Stimulated activated CD4-positive, alpha-beta T cell treated with anti-CD3 and anti-CD28 coated beads, TNF-alpha, amount 100 ng/mL, for 1 hour (primary cell): ENCODE measurements at places on chromosomes 13 and 19.

- no peak for DNase-seq
Measured at GRCh38 chr13:37700887-37701286, 102.3 kb upstream of the POSTN start.

- DNase-seq, result no peak
Measured at GRCh38 chr19:17829855-17830566, 8.7 kb upstream of the INSL3 start.

- no peak for DNase-seq
Measured at GRCh38 chr19:55165952-55166529, 372 bp downstream of the DNAAF3 start.

GRCh38 chr13:94129490-94129894 is 350.0 kb downstream of the DCT start:
- no peak for DNase-seq

- DNase-seq, result no peak
Measured at GRCh38 chr13:44932850-44933251, 56.4 kb downstream of the NUFIP1 start.

GRCh38 chr13:112655913-112656312 is 33.9 kb upstream of the ATP11A start:
- no peak for DNase-seq

DNA sequence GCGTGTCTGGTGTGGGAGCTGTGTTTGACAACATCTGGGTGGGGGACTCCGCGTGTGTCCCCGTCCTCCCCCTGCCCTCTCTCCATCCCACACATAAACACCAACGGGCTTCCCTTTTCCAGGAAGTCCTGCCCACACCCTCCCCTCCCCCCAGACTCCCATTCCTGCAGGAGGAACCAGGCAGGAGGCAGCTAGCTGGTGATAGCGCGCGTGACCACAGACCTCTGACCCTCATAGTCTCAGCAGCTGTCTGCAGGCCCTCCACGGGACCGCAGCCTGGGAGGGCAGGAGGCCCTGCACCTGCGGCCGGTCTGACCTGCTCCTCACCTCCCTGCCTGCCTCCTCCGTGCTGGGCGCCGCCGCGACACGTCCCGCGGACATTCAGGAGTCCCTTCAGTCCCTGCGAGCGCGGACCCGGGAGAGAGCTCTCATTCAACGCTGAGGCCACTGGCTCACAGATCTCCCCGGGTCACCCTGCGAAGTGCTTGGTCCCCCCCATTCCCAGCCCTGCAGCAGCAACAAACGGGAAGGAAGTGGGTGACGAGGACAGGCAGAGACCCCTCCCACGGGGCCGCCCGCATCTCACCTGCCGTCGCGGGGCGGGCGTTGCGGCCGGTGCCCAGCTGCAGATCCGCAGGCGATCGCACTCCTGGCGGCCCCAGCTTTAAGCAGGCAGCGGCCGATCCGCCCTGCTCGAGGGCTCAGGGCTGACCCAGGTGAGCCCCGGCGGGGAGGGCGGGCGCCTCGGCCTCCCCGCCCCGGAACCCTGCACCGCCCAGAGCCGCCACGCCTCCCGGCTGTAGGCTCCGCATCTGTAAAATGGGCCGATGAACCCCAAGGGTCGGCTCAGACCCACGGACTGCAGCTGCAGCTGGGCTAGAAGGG is 1.1 kb upstream of the ACP5 start:
- no peak for DNase-seq

- DNase-seq, result no peak
Measured at GRCh38 chr19:36423925-36424324, 5.5 kb upstream of the ZFP82 start.

DNA sequence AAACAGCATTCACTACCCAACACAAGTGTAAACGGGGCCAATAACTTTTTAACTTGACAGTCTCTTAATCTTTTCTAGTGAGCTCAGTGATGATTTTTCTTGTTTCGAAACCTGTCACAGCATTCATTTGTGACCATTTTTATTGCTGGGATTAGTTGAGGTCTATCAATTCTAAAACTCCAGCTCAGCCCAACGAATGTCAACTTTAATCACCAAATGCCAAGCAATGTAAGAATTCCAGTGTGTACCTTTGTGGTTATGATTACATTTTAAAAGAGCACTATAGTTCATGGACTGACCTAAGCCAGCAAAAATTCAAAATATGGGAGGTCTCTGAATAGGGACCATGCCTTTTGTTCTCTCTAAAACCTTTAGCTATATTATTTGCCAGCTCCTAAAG is 694.3 kb upstream of the SGCG start:
- no peak for DNase-seq

DNA sequence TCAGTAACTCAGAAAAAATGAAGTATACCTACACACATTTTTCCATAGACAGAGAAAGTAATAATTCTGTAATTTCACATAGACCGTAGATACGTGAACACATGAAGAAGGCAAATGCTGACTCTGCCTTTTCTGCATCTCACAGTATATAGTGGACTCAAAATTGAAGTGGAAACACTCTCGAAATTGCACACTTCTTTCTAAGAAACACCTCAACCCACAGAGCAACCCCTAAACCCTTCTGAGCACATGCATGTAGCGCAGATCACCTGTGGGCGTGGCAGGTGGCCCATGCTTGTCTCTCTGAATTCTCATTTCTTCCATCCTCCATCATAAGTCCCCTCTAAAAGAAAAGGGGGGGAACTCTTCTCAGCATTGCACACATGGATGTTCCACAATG is 34.7 kb downstream of the COL4A1 start:
- no peak for DNase-seq

- no peak for DNase-seq
Measured at GRCh38 chr13:59681636-59682311, 482.0 kb downstream of the DIAPH3 start.

DNA sequence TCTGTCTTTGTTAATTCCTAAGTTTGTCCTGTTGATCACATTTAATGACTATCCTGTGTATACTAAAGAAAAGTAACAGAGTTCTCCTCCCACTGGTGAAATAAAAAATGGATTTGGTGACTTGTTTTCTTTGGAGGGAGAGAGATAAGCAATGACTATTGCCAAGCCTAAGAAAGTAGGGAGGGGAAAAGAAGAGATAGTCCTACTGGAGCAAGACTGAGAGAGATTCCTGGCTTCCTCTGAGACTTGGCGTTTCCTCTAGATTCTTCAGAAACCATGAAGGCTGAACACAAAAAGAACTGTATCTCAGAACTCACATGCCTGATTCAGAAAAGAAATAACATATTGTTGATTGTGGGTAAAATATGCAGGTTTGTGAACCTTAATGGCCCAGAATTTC is 406.5 kb downstream of the FOXO1 start:
- DNase-seq, result no peak

DNA sequence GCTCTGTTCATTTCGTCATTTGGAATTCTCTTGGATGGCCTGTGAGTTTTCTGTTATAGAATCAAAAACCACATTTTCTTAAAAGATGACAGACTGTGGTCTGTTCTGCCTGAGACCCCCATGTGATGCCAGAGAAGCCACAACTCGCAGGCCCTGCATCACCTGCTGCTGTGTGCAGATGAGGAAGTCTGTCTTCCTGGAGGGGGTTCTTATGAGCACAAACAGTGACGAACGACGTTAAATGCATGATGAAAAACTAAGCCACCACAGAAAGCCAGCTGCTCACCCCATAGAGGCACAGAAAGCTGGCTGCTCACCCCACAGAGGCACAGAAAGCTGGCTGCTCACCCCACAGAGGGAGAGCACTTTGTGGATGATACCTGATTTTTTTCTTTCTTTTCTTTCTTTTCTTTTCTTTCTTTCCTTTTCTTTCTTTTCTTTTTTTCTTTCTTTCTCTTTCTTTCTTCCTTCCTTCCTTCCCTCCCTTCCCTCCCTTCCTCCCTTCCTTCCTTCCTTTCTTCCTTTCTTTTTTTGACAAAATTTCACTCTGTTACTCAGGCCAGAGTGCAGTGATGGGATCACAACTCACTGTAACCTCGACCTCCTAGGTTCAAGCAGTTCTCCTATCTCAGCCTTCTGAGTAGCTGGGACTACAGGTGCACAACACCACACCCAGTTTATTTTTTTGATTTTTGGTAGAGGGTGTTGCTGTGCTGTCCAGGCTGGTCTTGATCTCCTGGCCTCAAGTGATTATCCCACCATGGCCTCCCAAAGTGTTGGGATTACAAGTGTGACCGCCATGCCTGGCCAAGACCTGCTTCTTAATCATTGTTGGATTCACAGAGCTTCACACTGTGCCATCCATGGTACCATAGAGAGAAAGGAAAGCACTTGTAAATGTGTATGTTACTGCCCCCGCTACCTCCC is 1191.4 kb downstream of the UQCRFS1 start:
- no peak for DNase-seq

DNA sequence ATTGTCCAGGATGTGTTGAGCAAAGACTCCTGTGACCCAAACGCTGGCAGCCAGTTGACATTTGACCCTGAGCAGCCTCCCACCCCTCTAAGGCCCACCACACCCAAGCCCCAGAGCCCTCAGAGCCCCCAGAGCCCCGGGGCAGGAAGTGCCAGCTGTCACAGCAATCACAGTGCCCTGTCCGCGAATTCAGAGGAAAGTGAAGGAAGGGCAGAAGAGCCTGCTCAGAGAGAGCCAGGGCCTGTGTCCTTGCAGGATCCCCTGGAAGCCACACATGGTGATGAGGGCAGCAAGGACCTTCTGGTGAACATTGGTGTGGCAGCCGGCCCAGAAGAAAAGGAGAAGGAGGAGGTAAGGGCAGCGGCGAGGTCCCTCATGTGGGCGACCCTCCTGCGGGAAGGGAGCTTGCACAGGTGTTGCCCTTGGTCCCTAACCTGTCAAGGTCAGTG is 63.7 kb downstream of the SPATA13 start:
- no peak for DNase-seq

DNA sequence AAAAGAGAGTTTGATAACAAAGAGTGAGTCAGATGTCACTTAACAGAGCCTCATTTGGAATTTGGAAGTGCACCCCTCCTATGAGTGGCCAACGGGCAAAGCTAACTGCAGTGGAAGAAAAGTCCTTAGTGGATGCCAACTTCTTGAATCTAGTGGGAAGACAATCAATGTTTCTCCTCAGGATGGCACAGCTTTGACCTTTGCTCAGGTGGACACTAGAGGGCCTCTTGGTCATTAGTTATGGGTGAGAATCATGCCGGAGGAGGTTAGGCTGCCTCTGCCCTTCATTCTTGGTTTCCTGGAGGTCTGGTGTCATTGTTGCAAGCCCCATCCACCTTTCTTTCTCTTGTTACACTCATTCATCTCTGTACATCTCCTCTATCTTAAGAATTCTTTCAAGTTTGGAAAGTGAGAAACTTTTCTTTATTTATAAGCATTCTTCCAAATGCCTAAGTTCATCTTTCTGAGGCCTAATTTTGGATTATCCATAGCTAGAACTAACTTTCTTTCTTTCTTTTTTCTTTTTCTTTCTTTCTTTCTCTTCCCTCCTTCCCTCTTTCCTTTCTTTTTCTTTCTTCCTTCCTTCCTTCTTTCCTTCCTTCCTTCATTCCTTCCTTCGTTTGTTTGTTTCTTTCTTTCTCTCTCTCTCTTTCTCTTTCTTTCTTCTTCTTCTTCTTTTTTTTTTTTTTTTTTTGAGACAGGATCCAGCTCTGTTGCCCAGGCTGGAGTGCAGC is 327.2 kb upstream of the TSHZ3 start:
- DNase-seq, result no peak

DNA sequence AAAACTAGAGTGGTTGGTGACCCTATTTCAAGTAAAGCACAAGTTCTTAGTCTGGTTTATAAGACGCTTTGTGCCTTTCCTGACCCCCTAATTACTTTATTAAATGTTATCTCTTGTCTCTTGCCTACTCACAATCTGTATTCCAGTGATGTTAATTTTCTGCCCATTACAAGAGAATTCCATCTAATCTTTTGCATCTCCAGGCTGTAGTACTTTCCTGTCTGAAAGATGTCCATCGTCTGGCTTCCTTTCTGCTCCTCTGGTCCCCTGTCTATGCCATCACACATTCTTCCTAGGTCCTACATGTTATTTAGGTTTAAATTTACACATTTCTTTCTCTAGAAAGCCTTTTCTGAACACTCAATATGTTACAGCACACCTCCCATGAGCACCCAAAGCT is 25.9 kb upstream of the OXGR1 start:
- no peak for DNase-seq

GRCh38 chr13:113402471-113403254 is 38.7 kb upstream of the GRTP1 start:
- DNase-seq, result no peak

GRCh38 chr19:6475321-6476108 is 6.1 kb downstream of the DENND1C start:
- no peak for DNase-seq

GRCh38 chr13:33303855-33304597 is 18.5 kb upstream of the STARD13 start:
- DNase-seq, result no peak

GRCh38 chr13:36101157-36101556 is 30.0 kb downstream of the DCLK1 start:
- DNase-seq, result no peak

- no peak for DNase-seq
Measured at GRCh38 chr13:97810152-97810551, 143.3 kb upstream of the IPO5 start.

DNA sequence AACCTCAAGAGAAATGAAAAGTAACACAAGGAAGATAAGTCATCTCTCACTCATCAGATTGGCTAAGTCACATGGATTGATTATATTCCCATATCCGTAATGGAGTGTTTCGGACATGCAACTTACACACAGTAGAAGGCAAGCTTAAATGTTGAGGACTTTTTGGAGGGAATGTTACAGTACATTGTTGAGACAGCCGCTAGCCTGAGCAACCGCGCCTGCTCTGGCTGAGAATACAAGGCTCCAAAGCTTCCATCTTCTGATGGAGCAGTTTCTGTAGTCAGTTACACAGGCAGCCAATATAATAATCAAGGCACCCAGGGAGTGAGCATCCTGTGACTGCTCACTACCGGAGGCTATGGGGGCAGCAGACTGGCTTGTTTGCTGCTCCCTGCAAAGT is 1.0 kb upstream of the CRYL1 start:
- DNase-seq, result no peak

- DNase-seq, result no peak
Measured at GRCh38 chr19:19292607-19293006, 19.5 kb upstream of the TM6SF2 start.

- DNase-seq, result no peak
Measured at GRCh38 chr13:34667286-34668218, 274.5 kb upstream of the NBEA start.

- no peak for DNase-seq
Measured at GRCh38 chr19:41935760-41936415, 7.6 kb upstream of the ERFL start.

DNA sequence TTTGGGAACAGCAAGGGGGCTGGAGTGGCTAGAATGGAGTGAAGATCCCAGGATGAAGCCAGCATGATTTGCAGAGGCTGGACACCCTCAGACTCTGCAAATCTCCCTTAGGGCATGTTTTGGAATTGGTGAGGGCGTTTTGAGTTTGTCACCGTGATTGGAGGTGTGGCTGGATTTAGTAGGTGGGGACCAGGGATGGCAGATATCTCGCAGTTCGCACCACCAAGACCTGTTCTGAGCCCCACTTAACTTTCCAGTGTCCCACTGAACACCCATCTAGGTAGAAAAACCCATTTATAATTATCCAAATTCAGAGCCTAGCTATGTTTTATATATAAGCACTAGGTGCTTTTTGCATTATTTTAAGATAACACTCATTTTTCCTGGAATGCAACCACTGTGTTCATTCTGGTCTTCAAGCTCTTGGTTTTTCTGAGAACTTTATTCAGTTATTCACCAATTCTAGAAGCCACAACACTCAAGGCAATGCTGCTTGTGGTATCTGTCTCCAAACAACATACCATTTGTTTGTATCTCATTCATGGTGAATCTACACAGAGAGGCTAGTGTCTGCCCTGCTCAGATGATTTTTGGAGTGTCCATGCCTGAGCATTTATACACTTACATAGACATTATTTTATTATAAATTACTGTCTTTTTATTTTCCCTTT is 3.0 kb upstream of the NANOS2 start:
- DNase-seq, result no peak
